ENCODE measurements at places on chromosomes 6 and 20.

GRCh38 chr6:10528158-10528981 lies 7.2 kb downstream of the GCNT2 start:
- peak overlapping the region; percentile 48 for H3K27ac ChIP-seq
- H3K36me3 ChIP-seq: no peaks in the 10 kb centered on the region
- H3K4me3 ChIP-seq: peak overlapping the region; percentile 79
- peaks cover 7% of the 10 kb centered on the region for H3K27me3 ChIP-seq
- DNase-seq: peak; percentile 35
- peaks cover 65% of the 10 kb centered on the region for H3K4me1 ChIP-seq

DNA sequence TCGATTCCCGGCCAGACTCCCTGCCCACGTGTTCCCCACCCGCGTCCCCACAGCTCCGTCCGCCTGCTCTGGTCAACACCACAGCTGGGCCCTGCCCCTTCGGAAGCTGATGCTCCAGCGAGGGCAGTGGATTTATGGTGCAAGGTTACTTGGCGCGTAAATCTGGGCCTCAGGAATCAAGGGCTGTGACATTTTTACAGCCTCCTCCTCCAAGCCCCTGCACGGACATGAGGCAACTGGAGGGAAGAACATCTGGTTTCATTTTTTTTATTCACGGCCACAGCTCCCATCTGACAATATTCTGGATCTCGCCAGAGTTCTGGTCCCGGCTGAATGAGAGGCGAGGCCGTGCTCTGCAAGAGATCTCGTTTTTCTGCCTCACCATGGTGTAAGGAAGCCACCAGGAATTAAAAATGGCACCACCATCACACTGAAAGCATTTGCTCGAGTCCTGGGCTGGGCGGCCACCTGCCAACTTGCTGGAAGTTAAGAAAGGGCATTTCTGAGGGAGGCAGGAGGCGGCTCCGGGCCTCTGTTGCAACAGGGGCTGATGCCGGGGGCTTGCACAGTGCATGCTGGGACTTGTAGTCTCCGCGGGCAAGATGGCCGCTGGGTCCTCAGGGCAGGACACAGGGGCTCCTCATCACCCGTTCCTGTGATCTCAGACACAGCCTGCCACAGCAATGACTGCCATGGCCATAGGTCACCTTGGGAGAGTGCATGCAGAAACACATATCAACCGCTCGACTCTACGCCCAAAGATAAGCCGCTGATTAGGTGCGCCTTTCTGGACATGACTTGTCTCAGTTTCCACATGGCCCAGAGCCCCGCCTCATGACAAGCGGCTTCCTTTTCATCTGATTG lies 148.5 kb downstream of the LY86 start:
- H3K4me3 ChIP-seq: no peak overlapping the region
- H3K27ac ChIP-seq: no peak overlapping the region
- no peak for DNase-seq
- H3K4me1 ChIP-seq: no peaks in the 10 kb centered on the region
- H3K36me3 ChIP-seq: no peaks in the 10 kb centered on the region

DNA sequence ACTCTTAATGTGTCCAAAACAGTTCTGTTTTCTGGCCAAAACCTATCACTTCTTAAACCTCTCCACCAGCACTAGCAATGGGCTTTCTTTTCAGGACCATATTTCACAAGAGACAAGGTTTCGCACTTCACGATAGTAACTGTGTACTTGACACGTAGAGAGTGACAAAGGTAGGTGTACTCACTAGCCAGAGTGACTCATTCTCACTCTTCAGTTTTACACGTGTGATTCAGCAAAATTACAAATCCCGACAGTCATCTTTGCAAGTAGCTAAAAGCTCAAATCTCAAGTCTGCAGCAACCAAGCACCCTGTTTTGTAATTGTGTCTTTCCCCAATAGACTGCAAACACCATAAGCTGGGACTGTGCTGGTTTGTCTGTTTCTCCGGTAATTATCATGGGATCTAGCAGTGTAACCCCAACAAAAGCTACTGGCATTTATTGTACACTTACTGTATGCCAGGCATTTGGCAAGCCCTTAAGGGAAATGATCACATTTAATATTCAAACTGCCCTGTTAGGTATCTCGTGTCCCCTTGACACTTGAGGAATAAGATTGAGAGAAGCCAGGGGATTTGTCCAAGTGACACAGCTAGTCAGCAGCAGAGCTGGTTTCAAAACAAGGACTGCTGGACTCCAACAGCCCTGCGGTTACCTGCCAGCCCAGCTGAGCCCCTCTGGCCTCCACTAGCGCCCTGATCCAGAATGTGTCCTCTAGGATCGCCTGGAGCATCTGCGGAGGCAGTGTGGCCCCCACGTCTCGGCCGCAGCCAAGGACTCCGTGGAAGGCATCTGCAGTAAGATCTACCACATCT lies 9.9 kb downstream of the PCIF1 start:
- peaks cover 19% of the 10 kb centered on the region for H3K36me3 ChIP-seq
- H3K27me3 ChIP-seq: no peaks in the 10 kb centered on the region
- peaks cover 22% of the 10 kb centered on the region for H3K4me1 ChIP-seq

GRCh38 chr6:6738922-6739716 lies 150.6 kb downstream of the LY86 start:
- H3K27ac ChIP-seq: no peak overlapping the region
- H3K36me3 ChIP-seq: no peaks in the 10 kb centered on the region
- DNase-seq: no peak
- H3K4me3 ChIP-seq: no peak overlapping the region
- no peaks in the 10 kb centered on the region for H3K4me1 ChIP-seq

GRCh38 chr6:116557893-116558292 lies 4.3 kb downstream of the CALHM4 start:
- no peak for DNase-seq
- no peaks in the 10 kb centered on the region for H3K4me1 ChIP-seq
- no peak overlapping the region for H3K27ac ChIP-seq
- peaks cover 11% of the 10 kb centered on the region for H3K27me3 ChIP-seq
- no peaks in the 10 kb centered on the region for H3K36me3 ChIP-seq
- no peak overlapping the region for H3K4me3 ChIP-seq

DNA sequence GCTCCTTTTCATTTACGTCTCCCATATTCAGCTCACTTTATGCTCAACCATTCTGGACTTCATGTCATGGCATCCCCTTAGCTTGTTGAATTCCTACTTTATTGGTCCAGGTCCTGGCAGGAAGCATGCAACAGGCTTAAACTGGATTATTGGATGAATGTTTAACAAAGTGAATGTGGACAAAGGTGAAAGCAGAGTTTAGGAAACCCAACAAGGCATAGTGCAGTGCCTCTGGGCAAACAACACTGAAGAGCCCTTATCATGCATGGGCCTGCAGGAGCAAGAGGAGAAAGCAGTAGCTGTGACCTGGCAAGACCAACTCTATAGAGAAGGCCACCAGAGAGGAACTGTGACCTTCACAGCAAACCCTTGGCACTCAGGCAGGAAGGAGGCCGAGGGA lies 5.3 kb upstream of the ANKRD66 start:
- DNase-seq: no peak
- H3K27ac ChIP-seq: no peak overlapping the region
- no peaks in the 10 kb centered on the region for H3K36me3 ChIP-seq
- peaks cover 53% of the 10 kb centered on the region for H3K27me3 ChIP-seq

DNA sequence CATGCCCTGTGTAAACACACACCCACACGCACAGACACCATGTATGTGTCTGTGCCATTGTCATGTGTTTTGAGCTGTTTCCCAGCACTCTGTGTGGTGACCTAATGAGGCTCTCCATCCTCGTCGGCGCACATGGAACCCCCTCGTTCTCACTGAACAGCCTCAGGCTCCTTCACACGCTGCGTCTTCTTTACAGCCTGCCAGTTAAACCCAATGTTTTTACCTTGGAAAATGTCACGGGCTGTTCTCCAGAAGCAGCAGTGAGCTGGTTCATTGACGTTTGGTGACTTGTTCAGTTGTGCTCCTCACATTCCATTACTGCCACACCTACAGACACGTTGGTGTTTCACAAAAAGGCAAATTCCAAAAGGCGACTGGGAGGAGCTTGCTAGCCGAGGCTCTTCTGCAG lies 201.0 kb upstream of the FOXQ1 start:
- peaks cover under 1% of the 10 kb centered on the region for H3K27me3 ChIP-seq
- no peak for DNase-seq
- H3K27ac ChIP-seq: no peak overlapping the region
- no peak overlapping the region for H3K4me3 ChIP-seq

DNA sequence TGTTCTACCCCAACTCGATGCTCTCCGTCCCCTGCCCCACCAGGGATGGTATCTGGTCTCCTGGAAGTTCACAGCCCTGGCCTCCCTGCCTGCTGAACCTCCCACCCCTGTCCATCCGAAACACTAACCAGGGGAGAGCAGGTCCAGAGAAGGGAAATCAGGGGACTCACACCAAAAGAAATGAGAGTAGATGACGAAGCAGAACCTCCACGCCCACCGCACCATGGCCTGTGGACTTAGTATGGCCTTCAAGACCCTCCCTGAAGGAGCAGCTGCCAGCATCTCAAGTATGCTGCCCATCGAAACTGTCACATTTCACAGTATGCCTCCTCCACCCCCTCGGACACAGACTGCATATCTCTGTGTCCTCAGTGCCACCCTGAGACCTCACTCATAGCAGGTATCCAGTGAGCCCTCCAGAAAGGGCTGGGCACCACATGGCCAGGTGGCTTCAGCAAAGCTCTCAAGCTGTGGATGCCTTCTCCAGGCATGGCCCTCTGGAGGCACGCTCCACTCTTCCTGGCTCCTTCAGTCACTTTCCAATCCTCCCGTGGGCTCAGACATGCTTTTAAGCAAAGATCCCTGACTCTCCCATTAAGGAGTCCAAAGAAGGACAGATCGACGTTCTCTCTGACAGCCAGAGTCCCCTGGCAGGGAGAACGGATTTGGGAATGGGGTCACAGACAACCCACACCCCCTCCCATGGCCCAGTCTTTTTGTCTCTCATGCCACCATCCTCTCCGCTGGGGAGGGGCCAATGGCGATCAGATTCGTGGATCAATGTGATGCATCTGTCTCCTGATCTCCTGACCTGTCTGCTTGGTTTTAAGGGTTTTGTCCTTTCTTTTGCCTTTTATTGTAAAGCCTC lies 158.4 kb downstream of the ANKRD60 start:
- H3K36me3 ChIP-seq: no peaks in the 10 kb centered on the region
- H3K4me1 ChIP-seq: peaks cover 9% of the 10 kb centered on the region
- H3K4me3 ChIP-seq: no peak overlapping the region
- no peak overlapping the region for H3K27ac ChIP-seq

GRCh38 chr20:47686545-47686944 lies 98.7 kb downstream of the SULF2 start:
- no peak overlapping the region for H3K4me3 ChIP-seq
- H3K27me3 ChIP-seq: no peaks in the 10 kb centered on the region
- no peaks in the 10 kb centered on the region for H3K36me3 ChIP-seq
- H3K4me1 ChIP-seq: no peaks in the 10 kb centered on the region

GRCh38 chr6:49225471-49225870 lies 237.6 kb downstream of the MMUT start:
- no peak for DNase-seq
- H3K4me1 ChIP-seq: no peaks in the 10 kb centered on the region
- no peak overlapping the region for H3K4me3 ChIP-seq
- H3K27ac ChIP-seq: no peak overlapping the region
- no peaks in the 10 kb centered on the region for H3K36me3 ChIP-seq

DNA sequence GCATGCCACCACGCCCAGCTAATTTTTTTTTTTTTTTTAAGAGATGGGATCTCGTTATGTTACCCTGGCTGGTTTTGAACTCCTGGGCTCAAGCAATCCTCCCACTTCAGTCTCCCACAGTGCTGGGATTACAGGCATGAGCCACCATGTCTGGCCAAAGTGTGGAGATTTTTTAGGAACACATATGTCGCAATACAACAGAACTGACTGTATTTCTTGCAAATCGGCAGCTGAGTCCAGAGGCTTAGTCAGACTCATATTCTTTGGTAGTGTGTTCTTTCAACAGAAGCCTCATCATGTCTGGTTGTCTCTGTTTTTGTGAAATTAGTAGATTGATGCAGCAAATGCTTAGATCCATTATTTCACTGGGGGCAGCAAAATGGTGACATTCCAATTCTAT lies 23.9 kb upstream of the CD164 start:
- no peak overlapping the region for H3K4me3 ChIP-seq
- no peaks in the 10 kb centered on the region for H3K4me1 ChIP-seq
- DNase-seq: no peak
- no peaks in the 10 kb centered on the region for H3K36me3 ChIP-seq

DNA sequence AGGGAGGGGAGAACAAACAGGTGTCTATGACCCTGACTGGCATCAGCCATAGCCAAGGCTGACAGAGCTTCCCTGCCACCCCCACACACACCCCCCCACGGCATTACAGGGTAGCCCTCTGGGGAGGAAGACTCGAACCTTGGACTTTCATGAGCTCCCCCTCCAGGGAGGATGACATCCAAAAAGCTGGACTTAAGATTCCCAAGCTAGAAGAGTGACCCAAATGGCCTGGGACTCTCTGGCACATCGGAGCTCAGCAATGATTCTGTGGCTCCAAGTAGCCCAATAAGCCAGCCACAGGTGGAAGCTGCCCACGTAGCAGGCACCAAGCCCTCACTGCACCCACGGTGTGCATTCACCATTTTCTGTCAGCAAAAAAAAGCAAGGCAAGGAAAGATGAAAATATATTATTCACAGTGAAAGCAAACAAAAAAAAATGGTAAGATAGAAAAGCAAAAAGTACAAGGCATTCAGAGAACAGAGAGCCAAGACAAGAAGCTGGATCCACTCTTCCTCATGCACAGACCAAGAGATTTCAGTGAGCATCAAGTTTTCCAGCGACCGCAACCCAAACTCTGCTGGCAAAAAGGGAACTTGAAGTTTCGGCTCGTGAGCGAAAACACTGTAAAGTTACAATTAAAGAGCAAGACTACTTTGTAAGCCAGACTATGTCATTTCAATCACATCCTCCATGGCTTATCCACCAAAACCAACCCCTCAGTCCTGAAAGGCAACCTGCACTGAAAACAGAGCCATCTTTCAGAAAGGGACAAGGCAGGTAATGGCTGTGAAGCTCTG lies 10.9 kb downstream of the JAG1 start:
- H3K4me3 ChIP-seq: no peak overlapping the region
- no peak overlapping the region for H3K27ac ChIP-seq
- no peak for DNase-seq
- H3K4me1 ChIP-seq: no peaks in the 10 kb centered on the region

DNA sequence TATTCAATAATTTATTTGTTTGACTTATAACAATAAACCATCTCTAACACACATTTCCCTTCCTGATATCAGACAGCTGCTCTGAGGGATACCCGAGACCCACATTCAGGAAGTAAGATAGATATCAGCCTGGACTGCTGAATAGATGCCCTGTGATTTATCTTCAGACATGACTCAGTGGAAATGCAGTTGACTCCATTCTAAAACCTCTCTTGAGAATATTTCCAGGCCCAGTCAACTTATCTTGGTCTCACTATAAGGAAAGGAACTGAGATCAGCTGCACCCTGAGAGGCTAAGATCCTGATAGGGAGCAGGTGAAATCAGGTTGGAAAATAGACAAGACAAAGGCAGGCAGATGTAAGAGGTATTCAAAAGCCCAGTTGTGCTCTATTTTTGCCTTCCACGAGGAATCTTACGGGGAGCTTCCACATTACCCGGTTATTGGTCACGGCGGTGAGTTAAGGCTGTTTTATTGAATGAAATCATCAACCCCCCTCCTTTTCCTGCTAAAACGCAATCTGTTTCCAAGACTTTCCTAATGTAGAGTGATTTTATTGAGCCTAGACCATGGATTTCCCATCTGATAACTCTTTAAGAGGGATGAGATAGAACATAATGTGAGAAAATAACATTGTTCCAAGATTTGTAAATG lies 25.5 kb downstream of the C6orf15 start:
- no peaks in the 10 kb centered on the region for H3K27me3 ChIP-seq
- DNase-seq: no peak
- H3K4me3 ChIP-seq: no peak overlapping the region
- no peaks in the 10 kb centered on the region for H3K36me3 ChIP-seq
